Dermis lymphatic vessel endothelial cell (primary cell): ENCODE measurements at places on chromosomes 7 and 10. TPM values are rescaled to one million over a fixed set of nuclear protein-coding genes. Genes with fewer than 3 reads are reported as not detected.

PLXNA4 gene
- 5.3 and 30.2 TPM in 2 replicates for total RNA-seq

H2BK1 gene
- not detected in 2 replicates for total RNA-seq

LRIT1 gene
- total RNA-seq = not detected in 2 replicates

CCDC3 gene
- total RNA-seq = under 0.01 TPM in 1 of 2 replicates, not detected in the other

PTPRN2 gene
- 2.7 and 3.1 TPM in 2 replicates for total RNA-seq

OGDHL gene
- 0.22 and 0.34 TPM in 2 replicates for total RNA-seq

C10orf53 gene
- total RNA-seq = not detected in 2 replicates

METTL27 gene
- total RNA-seq = 4.4 and 6.2 TPM in 2 replicates

MEOX2 gene
- total RNA-seq = 1.8 and 6.2 TPM in 2 replicates

MMD2 gene
- not detected in 2 replicates for total RNA-seq

ERVW-1 gene
- total RNA-seq = not detected in 2 replicates

DMBT1 gene
- not detected in 2 replicates for total RNA-seq

TUBB8 gene
- total RNA-seq = 0.09 and 0.11 TPM in 2 replicates
